T-helper 17 cell (primary cell): ENCODE measurements at places on chromosomes 2 and 18.
A peak's percentile ranks its signal among the peaks of the same experiment; 100 is the strongest.

- DNase-seq = no peak
These were observed 19.0 kb downstream of the CABYR start for GRCh38 chr18:24157855-24158254.

GRCh38 chr2:216634370-216635148, 1.3 kb downstream of the IGFBP2 start:
- DNase-seq = no peak

GRCh38 chr2:197538412-197538811, 22.5 kb downstream of the MOB4 start:
- DNase-seq = no peak

DNA sequence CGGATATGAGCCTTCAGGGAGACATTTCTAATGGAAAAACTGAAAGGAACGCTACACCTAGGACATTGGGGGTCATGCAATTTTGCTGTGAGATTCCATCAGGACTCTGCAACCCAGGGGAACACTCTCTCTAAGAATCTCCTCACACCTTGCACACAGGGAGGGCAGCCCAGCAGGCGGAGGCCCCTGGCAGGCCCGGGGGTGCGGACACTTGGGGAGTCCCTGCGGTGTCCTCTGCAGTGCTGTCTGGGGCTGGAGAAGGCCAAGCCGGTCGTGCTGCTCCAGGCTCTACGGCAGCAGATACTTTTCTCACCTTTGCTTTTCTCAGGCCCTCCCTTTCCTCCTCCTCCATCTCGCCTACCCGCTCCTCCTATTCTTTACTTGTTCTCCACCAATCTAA, 54.7 kb upstream of the FAM110C start:
- no peak for DNase-seq

DNA sequence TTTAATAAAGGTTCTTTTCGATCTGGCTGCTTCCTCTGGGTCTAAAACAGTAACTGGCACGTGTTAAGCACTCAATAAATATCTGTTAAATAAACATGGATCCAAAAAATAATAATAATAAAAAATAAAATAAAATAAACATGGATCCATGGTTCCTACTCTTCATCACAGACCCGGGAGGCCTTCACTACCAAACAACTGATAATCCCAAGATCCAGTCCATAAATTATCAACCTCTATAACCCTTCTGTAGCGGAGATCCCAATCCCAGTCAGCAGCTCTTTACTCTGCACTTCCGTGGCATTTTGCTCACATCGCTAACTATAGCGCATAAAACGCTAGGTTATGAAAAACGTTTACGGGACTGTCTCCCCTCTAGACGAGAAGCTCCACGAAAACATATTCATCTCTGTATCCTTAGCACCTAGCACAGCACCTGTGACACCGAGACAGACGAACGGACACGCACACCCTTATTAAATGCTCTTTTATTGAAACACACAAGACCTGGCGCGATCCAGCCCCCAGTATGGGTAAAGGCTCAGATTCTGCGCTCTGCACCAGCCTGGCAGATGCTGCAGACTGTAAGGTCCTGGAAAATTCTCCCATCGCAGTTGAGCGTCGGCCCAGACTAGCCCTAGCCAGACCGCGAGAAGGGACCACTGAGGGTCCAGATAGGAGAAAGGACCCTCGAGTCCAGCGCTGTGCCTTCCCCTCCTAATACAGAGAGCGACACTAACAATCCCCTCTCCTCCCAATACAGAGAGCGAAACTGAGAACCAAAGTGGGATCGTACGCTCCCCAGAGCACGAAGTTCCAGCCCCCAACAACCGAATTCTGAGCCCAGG, 770 bp downstream of the NBAS start:
- DNase-seq = no peak

GRCh38 chr2:98036349-98037000, 40.7 kb upstream of the TMEM131 start:
- DNase-seq = no peak

DNA sequence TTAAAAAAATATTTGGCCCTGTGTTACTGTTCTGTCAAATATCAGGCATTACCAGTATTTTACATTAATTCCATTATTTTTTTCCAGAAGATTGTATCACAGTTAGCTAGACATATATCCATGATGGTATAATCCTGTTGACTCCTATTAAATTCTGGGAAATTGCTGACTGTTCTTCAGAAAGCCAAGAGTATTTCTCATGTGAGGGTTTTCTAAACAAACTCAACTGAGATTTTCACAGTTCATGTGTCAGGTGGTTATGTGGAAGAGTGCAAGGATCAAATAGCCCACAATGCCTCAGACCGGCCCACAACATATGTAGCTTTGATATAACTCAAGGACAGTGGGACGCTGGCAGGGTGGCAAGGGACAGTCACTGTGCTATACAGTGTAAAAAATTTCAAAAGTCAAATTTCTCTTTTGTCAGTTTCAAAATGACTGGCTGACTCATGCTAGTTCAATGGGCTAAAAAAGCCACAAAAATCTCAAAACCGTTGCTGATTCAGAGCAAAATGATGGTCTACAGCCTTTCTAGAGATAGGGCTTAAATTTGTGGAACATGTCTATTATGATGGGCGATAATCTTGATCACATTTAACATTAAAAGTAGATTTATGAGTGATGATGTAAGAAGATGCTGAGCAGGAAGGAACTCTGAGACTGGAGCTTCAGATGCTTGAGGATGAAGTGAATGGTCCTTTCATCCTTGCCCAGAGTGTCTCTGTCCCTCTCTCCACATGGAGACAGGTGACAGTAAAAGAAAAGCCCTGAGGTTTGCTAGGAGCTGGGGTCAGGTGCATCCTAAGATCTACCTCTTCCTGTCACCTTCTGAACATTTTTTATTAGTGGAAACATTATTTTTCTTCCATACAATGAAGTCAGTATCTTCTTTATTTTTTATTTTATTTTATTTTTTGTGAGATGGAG, 175.8 kb upstream of the PIEZO2 start:
- no peak for DNase-seq

DNA sequence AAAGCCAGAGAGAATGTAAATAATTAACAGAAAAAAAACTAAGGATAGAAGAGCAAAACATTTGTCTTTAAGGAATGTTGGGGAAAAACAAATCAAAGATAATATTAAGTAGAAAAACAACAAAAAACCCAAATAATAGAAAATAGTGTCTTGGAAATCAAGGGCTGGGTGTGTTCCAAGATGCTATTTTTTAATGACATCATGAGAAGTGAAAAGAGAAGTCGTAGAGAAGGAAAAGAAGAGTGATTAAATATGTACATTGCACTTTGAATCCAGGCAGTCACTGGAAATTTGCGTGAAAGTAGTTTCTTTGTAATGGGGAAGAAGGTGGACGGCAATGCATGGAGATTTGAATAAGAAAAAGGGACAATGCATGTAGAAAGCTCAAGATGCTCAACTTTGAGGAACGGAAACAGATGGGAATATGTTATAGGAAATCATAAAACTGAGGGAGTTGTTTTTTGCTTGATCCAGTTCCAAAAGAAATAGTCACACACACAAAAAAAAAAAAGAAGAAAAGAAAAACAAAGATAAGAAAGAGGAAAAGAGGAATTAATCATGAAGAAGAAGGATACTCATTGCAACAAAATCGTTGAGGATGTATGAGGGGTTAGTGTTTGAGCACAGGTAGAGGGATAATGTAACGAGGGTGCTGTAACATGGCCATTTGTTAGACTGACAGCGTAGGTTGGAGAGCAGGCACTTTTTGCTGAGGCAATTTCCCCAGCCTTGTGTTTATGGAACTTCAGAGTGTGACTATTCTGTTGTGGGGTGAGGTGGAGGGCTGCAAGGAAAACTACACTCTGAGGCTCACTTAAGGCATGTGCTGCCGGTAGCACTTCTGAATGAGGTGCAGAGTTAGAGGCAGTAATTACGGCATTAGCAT, 184.1 kb downstream of the CALCRL start:
- no peak for DNase-seq

DNA sequence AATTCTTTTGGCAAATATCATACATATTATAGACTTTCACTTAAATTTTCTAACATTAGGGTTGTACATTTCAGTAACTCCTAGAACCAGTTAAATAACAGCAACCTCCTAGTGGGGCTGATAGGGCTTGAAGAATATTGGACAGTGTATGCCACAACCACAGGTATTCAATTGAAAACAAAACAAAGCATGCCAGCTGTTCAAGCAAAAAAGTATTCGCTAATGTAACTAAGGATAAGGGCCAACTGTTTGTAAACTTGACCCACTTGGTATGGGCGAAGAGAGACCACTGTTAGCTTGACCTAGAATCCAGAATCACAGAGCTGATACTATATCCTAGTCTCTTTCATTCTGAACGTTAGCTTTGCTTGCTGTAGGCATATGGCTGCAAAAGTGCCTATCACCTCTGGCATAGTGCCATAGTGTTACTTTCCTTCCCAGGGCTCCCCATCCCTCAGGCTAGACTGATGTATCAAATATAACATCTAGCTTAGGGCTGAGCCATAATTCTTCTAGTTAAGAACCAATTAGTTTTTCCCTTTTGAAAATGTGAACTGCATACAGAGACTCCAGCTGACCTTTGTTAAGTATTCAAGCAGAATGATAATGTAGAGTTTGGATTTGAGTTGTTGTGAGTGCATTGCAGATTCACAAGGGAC, 458.8 kb upstream of the NRXN1 start:
- DNase-seq = no peak

- no peak for DNase-seq
These were observed 922.0 kb upstream of the NRXN1 start for GRCh38 chr2:51953931-51954330.

GRCh38 chr2:45293182-45293581, 283.9 kb upstream of the SIX2 start:
- no peak for DNase-seq

DNA sequence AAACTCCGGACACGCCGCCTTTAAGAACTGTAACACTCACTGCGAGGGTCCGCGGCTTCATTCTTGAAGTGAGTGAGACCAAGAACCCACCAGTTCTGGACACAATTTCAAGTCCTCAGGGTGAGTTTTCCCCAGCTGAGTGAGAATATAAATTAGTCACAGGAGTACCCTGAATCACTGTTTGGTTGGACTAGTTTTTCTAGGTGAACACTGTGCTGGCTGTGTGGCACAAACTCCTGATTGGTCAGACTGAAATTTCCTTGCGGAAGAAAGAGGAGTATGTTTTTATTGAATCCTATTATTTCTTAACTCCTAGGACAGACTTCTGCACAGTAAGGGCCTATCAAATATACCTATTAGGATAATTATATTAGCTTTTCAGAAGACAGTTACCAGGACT, 288.1 kb upstream of the UBE2E3 start:
- DNase-seq = no peak

GRCh38 chr2:170298861-170299429, 121.0 kb downstream of the MYO3B start:
- DNase-seq = no peak

GRCh38 chr2:28652217-28652616, 99.4 kb upstream of the PPP1CB start:
- DNase-seq = no peak

GRCh38 chr2:239157771-239158170, 243.0 kb downstream of the HDAC4 start:
- DNase-seq = no peak

- no peak for DNase-seq
These were observed 24.4 kb upstream of the ITM2C start for GRCh38 chr2:230840301-230840700.

DNA sequence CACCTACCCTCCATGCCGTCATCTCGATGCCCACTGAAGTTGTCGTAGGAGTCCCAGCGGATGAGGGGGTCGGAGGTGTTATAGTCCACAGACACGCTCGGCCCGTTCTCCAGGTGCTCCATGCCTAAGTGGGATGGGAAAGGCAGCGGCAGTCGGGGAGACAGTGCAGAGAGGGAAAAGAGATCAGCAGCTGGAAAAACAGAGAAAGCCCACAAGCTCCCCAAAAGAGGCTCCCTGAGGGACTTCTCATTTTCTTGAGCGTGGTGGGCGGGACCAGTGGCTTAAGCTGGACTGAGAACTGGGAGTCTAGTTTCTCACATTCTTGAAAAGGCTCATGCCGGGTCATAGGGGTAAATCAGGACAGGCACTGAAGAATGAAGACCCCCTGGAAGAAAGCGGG, 121.9 kb downstream of the TNS1 start:
- no peak for DNase-seq

GRCh38 chr2:121699421-121700333, 37.0 kb downstream of the NIFK start:
- DNase-seq = peak; percentile 65

DNA sequence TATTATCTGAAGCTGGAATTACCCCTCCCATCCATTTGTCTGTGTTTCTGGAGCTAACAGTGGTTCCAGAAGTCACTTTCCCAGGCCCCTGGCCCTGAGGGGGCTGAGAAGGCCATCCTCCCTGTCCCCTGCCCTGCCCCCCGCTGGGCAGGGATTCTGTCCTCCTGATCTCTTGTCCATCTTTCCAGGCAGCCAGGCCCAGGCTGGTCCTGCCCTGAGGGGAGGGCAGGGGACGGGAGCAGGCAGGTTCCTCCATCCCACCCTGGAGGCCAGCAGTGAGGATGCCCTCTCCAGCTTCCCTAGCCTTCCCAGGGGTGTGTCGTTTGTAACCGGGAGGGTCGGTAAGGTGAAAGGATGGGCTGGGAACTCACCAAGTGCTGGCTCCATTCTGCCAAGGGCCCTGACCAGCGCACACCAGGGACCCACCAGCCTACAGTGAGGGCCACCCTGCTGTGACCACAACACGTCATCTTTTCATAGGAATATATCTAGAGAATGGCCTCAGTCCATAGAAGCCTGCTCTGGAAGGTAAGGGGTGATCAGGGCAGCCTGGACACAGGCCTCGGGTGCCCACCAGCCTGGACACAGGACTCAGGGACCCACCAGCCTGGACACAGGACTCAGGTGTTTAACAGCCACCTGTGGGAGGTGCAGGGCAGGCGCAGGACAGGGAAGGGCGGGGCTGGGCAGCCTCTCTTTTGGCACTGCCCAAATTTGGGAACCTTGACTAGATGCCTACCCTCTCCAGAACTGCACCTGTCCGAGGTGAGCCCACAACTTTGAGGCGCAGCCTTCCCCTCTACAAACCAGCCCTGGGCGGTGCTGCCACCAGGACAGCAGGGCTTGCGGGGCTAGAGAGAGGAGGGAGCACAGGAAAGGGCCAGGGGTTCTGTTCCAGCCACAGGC, 35.8 kb upstream of the GPC1 start:
- DNase-seq = no peak

GRCh38 chr2:204228169-204228886, 291.8 kb downstream of the ICOS start:
- DNase-seq = no peak

- no peak for DNase-seq
These were observed 302.8 kb downstream of the NCKAP5 start for GRCh38 chr2:133265432-133265949.

GRCh38 chr18:49632588-49632987, 70.7 kb downstream of the LIPG start:
- no peak for DNase-seq

GRCh38 chr2:136389809-136390208, 271.9 kb upstream of the CXCR4 start:
- no peak for DNase-seq

DNA sequence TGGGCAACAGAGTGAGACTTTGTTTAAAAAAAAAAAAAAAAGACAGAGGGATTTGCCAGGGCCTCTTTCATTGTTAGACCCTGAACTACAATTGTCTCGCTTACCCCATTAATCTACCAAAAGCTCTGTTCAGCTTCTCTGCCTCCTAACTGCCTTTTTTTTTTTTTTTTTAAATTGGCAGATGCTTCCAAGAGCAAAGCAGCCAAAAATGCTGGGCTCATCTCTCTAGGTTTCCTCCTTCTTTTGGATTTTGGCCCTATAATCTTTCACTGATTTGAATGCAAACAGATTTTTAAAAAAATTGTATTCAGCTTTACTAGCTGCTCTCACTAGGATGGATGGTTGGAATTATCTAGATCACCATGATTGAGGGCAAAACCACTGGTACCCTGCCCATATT, 33.2 kb upstream of the RAPGEF4 start:
- no peak for DNase-seq
